NCI-H510A treated with DMSO at 0.1 percent for 48 hours (cell line): ENCODE measurements at places on chromosomes 2 and 18.
A peak's percentile ranks its signal among the peaks of the same experiment; 100 is the strongest.

- DNase-seq: no peak
These were observed 125.3 kb upstream of the GPC1 start for GRCh38 chr2:240310201-240310600.

GRCh38 chr2:61471905-61472805, 1.3 kb upstream of the USP34 start:
- DNase-seq: peak; percentile 57

DNA sequence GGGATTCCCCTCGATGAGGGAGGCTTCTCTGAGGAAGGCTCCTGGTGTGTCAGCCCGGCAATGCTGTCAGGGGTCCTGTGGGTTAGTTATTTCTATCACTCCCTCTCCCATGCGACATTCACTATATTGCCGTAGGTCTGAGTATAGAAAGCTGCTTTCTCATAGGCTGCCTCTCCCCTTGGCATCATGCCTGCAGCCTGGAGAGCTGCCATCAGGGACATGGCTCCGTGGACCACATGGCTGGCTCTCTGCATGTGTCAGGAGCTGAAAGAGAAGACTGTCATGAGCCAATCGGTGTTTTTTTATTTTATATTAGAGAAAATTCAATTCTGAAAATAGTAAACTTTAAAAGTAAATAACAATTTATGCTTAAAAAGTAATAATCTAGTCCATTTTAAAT, 198.0 kb downstream of the CDH20 start:
- DNase-seq: no peak

DNA sequence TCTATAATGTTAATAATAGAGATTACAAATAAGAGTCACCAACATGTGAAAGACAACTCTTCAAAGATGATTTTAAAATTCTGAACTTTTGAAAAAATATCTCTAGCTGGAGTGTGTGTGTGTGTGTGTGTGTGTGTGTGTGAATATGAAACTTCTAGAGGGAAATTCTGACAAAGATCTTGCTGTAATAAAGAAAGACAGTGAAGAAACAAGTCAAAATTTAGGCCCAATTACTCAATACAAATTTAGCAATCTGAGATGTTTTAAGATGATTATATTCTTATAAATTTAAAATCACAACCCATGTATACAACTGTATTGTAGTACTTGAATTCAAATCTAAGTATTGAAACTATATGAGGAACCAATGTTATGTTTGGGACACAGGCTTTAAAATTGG, 57.2 kb upstream of the UGP2 start:
- no peak for DNase-seq

DNA sequence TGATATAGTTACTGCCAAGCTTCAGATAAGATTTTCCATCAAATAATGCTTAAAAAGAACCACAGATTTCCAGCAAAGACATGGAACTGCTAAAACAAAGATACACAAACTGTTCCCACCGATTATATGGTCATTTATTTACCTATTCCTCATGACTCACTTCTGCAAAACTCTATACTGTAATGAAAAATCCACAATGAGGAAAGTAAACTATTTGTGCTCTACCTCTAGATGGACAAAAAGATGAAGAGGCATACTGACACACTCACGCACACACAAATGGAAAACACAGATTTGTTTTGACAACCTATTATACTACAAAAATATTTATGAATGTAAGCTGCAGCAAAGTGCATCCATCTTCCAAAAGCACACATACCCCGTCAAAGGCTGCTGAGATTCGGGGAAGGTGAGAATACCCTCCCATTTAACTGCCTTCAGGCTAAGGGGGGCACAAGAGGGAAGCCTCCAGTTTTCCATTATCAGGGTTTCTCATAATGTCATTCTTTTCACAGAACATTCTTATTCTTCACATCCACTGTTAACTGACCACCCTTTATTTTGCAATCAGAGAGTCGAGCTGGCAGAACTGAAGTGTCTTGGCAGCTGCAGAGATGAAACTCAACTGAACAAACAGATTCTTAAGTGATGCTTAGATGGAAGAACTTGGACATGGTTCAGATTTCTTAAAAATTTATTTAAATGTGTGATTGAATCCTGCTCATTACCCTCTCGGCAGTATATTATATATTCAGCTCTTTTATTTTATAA, 115.9 kb upstream of the TANK start:
- DNase-seq: no peak

- DNase-seq: no peak
These were observed 77.5 kb downstream of the VAPA start for GRCh38 chr18:9991011-9992000.

- DNase-seq: no peak
These were observed 61.3 kb upstream of the TXNDC2 start for GRCh38 chr18:9824474-9824832.

- DNase-seq: no peak
These were observed 222.7 kb downstream of the PHLPP1 start for GRCh38 chr18:62938006-62938405.

- no peak for DNase-seq
These were observed 97.5 kb downstream of the STPG4 start for GRCh38 chr2:47057687-47058002.

GRCh38 chr2:120592084-120592483, 143.6 kb upstream of the GLI2 start:
- no peak for DNase-seq

GRCh38 chr2:120390381-120391055, 44.6 kb downstream of the INHBB start:
- no peak for DNase-seq

DNA sequence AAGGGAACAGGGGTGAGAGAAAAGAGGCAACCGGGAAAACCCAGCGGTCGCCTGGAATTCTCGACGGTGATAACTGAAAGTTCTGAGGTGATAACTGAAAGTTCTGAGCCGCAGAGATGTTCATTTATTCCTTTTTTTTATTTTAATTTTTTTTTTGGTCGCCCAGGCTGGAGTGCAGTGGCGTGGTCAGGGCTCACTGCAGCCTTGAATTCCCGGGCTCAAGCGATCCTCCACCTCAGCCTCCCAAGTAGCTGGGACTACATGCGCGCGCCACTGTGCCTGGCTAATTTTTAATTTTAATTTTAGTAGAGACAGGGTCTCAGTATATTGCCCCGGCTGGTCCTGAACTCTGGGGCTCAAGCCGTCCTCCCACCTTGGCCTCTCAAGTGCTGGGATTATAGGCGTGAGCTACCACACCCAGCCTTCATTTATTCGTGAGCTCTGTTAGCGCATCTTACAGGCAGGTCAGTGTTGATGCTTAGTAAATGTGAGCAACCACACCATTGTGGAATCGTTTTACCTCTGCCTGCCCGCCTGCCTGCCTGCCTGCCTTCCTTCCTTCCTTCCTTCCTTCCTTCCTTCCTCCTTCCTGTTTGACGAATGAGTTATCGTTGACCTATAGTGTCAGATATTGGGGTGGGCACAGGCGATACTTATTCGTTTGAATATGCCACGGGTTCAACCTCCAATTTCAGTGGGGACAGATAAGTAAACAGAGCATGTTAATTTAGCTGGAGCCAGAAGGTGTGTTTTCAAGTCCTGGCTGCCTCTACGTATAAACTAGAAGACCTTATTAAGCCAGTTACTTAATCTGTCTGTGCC, 557 bp upstream of the E2F6 start:
- peak; percentile 61 for DNase-seq

- DNase-seq: no peak
These were observed 97.7 kb upstream of the OTOS start for GRCh38 chr2:240238201-240238600.

- DNase-seq: no peak
These were observed 280.7 kb upstream of the ZC3H15 start for GRCh38 chr2:186205254-186205911.

- DNase-seq: peak; percentile 43
These were observed 13.6 kb downstream of the IMPA2 start for GRCh38 chr18:11994703-11995444.

DNA sequence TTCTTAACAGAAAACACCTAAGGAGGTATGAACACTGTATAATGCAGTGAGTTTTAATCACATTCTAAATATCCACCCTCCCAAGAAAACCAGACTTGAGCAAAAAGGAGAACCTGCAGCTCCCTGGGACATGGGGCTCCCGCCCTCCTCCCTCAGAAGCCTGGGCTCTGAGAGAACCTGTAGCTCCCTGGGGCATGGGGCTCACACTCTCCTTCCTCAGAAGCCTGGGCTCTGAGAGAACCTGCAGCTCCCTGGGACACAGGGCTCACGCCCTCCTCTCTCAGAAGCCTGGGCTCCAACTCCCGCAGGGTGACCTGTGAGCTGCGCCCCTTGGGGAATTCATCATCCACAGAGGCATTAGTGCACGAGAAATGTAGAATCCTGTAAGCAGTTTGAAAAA, 222.9 kb downstream of the SNTG2 start:
- DNase-seq: no peak

DNA sequence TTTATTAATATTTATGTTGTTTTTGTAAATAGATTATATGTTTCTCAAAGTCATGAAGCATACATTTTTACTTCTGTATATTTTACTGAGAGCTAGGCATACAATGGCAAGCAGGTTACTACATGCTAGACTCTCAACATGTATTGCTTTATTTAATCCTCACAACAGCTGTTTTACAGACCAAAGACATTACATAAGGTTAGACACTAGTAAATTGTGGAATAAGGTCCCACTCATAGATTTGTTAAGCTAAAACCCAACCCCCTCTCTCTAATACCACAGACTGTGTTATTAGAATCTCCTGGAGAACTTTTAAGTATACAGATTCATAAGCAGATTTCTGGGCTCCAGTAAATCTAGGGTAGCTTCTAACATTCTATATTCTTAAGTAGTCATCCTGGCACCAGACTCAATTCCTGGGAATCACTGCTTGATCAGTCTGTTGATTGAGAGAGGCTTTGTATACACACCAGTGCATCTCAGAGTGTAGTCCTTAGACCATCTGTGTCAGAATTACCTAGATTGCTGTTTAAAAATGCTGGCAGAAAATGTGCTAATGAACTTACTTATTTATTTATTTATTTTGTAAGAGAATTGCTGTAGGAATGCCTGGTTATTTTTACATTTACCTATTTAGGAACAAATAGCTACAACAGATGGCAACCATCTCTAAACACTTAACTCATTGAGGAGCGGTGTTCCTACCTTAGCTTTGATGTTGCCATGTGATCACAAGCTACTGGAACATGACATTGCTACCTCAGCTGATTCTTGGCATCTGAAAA, 153.5 kb upstream of the CAVIN2 start:
- no peak for DNase-seq

DNA sequence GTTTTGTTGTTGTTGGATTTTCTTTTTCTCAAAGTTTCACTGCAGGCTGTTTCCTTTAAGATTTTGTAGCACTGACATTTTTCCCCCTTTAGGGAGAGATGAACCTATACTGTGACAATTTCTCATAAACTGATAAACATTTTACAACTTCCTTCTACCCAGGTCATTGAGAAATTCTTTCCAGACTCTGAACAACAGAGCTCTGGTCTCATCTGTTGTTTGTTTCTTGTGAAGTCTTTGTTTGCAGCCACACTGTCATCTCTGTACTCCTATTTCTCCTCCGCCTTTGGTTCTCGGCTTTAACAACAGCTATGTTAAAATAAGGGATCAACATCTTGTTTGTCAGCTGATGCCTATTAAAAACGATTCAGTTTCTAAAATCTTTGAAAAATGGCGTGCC, 167.6 kb downstream of the VWC2L start:
- DNase-seq: no peak
